Bronchial epithelial cell (primary cell): ENCODE measurements at places on chromosomes 5 and 9.

DNA sequence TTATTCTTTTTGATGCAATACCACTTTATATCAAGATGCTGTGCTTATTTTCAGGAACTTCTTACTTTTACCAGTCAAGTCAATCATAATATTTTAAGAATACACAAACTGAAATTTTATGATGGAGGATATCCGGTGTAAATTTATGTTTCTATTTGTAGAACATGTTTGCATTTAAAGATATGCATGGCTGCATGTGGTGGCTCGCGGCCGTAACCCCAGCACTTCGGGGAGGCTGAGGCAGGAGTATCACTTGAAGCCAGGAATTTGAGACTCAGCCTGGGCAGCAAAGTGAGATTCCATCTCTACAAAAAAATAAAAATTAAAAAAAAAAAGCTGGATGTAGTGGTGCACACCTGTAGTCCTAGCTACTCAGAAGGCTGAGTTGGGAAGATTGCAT is 73.5 kb upstream of the ALDH1A1 start:
- no peak for DNase-seq

DNA sequence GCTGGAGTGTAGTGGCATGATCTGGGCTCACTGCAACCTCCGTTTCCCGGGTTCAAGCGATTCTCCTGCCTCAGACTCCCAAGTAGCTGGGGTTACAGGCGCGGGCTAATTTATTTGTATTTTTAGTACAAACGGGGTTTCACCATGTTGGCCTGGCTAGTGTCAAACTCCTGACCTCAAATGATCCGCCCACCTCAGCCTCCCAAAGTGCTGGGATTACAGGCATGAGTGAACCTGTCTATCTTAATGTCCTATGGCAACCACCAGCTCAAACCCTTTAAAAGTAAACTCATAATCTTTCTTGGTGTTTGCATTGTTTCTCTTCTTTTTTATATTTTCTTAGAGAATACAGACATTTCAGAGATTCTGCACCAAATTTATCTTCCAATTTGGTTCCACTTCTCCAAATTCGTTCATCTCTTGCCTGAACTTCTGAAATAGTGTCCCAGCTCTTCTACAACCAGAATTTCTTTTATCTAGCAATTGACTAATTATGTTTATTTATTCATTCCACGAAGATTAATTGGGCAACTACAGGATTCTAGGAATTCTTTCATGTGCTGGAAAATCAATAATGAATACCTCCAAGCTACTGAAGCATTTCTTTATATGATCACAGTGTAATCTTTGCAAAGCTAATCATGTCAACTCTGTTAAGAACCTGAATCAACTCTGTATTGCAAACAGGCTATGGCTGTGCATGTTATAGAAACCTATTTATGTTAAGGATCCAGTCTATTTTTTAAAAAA is 60.0 kb upstream of the TYRP1 start:
- no peak for DNase-seq

DNA sequence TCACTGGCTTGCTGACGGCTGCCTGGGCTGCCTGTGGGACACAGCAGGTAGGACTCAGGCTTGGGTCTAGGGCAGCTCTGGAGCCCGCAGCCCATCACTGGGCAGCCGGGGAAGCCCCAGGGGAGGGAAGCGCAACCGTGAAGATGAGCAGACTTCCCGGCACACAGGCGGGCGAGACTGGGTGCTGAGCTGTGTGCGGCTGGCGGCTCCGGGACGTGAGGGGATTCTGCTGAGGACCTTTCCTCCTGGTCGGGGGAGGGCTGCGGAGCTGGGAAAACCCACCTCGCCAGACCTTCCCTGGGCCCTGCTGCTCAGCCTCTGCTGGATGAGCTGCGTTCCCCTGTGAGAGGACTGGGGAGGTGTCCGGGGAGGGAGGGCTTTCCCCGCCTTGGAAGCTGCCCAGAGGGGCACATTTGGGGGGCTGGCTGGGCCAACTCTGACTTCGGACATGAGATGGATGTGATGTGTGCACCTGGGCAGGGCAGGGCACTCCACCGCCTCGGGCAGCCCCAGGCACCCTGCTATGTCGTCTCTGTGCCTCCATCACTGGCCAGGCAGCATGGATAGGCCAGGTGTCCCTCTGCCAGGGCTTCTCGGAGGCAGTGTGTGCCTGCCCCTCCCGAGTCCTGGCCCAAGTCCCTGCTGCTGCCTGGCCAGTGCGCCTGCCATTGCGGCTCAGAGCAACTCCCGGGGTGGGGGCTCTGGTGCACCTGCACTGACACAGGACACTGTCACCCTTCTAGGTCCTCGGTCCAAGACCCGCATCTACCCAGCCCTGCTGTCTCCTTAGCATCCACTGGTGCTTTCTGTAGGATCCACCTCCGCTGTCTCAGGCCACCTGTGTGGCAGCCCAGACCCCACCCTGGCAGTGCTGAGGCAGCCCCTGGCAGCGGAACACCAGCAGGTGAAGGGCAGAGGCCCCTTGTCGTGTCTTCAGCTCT is 66.4 kb downstream of the COL5A1 start:
- DNase-seq = no peak

- DNase-seq = no peak
These were observed 146.7 kb downstream of the CCDC192 start for GRCh38 chr5:127849891-127850290.

DNA sequence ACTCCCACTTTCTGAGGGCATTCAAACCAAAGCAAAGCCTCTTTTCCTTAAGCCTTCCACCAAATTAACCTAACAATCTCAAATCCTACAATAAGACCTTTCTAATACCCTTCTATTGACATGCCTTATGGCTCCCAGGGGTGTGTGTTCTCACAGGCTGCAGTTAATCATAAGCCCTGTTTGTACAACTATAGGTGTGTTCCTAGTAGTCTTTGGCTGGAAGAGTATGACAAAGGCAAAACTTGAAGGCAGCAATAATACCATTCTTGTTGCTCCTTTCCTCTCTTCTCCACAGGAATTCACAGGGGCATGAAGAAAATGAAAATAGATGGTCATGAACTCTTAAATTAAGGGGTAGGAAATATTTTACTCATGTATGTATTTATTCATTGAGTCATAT is 10.9 kb upstream of the FBXO38 start:
- DNase-seq = peak; percentile 67

- DNase-seq = no peak
These were observed 87.7 kb downstream of the CACNA1B start for GRCh38 chr9:137965177-137965795.

DNA sequence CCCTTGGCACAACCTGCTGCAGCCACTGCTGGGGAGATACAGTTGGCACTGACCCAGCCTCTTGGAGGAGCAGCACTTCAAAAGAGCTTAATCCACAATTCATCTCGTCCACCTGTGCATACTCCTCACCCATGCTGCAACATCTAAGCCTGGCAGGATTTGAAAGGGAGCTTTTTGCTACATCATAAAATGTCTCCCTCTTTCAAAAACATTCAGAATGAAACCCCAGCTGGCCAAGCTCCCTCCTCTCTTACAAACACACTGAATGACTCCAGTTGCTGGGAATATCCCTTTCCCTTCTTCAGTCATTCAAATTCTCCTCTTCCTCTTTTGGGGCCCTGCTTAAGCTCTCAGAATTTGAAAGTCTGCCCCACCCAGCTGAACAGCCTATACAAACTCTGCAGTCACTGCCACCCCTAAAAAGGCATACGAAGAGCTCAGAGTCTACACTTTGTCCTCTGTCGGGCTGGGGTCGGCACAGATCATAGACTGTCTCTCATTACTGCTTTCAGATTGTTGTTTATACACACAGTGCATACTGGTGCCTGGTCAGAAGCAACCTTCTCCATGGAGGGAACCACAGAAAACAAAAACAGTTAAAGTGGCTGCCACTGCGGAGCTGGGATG is 8.8 kb upstream of the C5orf15 start:
- no peak for DNase-seq

DNA sequence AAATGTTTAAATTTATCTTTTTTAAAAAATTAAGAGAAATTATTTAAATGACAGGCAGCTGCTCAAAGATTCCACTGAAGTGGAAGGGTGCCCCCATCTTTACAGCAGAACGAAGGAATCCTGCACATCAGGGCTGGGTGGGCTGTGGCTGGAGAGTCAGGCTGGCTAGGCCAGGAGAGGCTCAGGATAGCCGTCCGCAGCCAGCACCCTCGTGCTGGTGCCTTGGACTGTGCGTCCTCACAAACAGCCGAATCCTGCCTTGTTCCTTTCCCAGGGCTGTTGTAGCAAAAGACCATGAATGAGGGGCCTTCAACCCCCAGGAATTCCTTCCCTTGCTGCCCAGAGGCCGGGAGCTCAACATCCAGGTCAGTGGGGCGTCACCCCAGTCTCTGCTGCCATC is 64.6 kb upstream of the FCN1 start:
- DNase-seq = no peak

DNA sequence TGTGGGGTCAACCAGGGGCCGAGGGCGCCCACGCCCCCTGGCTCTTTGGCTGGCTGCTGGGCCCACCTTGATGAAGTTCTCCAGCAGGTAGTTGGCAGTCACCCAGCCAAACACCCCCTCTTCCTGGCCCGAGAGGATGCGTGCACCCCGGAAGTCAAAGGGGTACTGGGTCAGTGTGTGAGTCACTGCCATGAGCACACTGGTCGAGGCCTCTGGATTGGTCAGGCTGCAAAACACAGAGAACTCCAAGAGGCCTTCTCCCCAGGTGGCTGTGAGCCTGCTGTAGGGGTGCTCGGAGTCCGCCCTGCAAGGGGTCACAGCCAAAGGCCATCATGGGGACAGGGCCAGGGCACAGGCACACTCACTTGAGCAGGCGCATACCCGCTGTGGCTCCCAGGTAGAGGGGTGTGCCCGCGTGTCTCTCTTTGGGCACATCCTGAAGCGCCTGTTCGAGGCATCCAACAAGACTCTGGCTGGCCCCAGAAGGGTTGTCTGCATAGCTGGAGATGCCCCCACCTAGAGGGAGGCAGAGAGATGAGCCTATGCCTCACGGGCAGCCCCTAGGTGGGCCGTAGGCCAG is 2.6 kb downstream of the ENTPD2 start:
- DNase-seq = no peak

DNA sequence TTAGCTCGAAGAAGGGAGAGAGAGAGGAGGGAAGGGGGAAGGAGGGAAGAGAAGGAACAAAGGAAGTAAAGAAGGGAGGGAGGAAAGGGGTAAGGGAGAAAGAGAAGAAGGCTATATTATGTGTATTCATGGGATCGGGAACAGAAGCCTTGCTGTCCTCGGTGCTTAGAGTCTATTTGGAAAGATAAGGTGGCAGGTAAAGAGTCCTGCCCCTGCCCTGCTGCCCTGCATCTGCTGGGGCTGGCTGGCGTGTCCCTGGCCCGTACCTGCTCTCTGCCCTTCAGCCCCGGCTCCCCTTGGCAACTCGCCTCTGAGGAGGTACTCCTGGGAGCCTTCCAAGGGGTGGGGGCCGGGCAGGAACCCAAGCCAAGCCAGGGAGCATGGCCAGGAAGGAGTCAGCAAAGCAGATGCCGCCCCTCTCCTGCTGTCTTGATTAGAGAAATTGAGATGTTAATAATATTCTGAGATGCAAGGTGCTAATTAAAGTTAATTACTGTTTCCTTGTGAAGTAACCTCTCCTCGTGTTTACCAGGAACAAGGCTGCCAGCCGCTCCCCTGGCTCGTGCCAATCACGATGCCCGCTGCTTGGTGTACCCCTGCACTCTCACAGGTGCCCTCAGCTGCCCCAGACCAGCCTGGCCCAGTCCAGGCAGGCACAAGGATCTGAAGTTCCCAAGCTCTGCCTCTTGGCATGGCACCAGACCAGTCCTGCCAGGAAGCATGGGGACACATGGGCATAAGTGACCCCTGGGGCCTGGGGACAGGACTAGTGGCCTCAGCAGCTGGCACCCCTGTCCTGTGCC is 36.6 kb downstream of the PCDH1 start:
- DNase-seq = no peak

- no peak for DNase-seq
These were observed 13.7 kb upstream of the PPP2R2B start for GRCh38 chr5:146892231-146892630.

GRCh38 chr9:113590991-113591898 is 127.7 kb downstream of the RGS3 start:
- DNase-seq = peak; percentile 46

DNA sequence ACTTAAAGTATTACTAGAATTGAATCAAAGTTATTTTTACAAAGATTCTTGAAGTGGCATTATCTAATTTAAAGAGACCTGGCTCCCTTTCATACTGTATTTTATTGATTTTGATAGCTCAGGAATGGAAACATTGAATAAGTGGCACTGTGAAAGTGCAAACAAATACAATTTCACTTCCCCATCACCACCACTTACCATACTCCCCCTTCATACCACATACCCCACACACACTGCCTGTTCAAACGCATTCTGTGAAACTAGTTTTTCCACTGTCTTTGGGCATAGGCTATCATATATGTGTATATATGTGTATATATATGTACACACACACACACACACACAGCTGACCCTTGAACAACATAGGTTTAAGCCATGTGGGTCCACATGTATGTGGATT is 62.1 kb upstream of the ATG10 start:
- DNase-seq = no peak

GRCh38 chr5:68631884-68632283 is 416.3 kb downstream of the PIK3R1 start:
- DNase-seq = no peak

DNA sequence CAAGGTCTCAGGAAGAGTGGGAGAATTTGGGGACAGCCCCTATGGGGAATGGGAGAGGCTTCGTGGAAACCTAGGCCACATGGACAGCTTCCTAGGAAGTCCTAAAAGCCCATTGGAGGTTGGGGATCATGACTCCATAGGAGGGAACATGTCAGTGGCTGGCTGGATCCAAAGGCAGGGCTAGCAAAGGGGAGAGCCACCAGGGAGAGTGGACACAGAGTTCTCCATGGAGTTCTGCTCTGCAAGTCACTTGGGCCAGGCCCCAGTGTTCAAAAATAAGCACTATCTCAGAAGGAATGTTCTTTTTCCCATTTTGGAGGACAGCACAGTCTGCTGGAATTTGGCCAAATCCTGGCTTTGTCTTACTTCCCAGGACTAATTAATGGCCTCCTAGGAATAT is 140.6 kb upstream of the RAD23B start:
- no peak for DNase-seq

DNA sequence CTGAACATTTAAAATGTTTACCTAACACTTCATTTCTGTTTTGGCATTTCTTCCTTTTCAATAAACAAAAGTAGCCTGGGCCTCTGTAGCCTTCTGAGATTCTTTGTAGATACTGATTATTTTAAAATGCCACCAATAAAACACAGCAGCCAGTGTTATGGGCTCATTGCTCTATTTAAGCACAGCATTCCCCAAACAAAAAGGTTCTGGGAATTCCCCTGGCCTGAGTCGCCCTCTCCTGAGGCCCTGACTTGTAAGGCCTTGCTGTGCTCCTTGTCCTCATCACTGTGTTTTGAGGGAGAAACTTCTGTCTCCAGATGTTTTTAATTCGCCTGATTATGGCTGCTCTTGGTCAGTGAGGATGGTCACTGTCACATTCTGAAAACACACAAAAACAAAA is 33.0 kb upstream of the CTXN3 start:
- no peak for DNase-seq

GRCh38 chr5:139925650-139926640 is 117.2 kb downstream of the NRG2 start:
- peak; percentile 13 for DNase-seq

- no peak for DNase-seq
These were observed 5.2 kb upstream of the BARX1 start for GRCh38 chr9:93960221-93960970.

- no peak for DNase-seq
These were observed 5.5 kb downstream of the FANCC start for GRCh38 chr9:95311961-95312360.
